ENCODE measurements at places on chromosomes 6 and 20.

DNA sequence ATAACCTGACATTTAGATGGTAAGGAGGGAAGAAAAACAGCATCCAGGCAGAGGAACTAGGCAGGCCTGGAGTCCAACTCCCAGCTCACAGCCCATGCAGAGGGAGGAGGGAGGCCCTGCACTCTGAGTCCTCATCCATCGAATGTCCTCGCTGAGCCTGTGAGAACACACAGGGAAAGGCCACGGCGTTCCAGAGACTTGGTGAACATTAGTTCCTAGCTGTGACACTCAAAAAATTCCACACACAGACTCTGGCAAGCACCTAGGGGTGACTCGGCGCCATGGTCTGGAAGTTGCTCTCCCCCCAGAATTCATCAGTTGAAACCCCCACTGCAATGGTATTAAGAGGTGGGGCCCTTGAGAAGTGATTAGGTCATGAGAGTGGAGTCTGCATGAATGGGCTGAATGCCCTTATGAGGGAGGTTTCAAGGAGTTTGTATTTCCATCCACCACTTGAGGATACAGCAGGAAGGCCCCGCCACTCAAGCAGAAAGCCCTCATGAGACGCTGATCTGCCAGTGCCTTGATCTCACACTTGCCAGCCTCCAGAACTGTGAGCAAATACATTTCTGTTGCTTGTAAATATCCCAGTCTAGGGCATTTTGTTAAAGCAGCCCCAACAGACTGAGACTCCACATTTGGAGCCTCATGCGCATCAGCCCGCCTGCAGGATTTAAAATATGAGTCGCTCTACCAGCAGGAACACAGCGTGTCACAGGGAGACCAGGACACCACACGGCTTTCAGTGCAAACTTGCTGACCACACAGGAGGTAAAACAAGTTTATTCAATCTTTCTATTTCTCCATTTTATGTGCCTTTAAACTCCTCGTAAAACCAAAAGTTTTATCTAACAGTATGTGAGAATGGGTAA lies 73.9 kb downstream of the WDR27 start:
- DNase-seq, result no peak

DNA sequence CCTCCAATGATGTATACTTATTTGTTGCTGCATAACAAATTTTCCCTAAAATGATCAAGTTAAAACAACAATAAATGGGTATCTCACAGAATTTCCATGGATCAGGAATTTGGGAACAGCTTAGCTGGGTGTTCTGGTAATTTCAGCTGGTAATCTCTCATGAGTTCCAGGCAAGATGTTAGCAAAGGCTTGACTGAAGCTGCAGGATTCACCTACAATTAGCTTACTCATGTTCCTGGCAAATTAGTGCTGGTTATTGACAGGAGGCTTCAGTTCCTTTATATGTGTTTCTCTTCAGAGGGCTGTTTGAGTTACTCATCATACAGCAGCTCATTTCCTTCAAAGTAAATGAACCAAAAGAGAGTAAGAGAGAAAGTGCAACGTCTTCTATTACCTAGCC lies 506.3 kb upstream of the IMPG1 start:
- DNase-seq, result no peak

GRCh38 chr6:16413399-16413798 lies 175.0 kb downstream of the GMPR start:
- DNase-seq, result peak; percentile 20

DNA sequence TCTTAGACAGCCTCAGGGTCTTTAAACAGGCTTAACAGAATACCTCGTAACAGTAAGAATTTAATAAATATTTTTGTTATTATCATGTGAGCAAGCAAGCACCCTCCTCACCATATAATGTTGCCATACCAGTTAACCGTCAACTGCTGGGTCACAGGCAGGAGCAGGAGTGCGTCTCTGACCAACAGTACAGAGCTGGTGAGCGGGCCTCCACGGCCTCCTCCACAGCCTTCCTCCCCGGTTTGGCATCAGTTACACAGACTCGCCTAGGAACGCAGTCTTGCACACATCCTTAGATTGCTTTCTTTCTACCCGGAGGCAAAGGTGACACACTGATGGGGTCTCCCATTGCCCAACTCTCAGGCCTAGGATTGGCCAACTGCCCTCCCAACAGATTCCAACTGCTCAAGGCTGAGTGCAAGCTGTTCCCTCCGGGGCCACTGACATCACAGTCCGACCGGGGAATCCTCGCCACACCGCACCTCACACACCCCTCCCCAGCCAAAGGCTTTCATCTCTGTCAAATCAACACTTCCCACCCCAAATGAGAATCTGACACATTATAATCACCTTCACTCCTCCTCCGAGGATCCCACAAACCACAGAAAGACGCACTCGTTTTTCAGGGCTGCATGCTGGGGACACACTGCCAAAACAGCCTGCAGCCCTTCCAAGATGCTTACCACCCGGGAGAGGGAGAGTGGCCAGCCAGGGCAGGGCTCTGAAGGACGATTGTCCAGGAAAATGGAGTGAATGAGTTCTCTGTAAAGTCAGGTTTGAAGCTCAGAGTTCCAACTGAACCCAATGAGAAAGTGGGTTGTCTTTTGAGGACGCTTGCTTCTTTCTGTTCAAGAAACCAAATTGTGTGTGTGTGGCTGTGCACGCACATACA lies 63.2 kb downstream of the PDE10A start:
- no peak for DNase-seq

DNA sequence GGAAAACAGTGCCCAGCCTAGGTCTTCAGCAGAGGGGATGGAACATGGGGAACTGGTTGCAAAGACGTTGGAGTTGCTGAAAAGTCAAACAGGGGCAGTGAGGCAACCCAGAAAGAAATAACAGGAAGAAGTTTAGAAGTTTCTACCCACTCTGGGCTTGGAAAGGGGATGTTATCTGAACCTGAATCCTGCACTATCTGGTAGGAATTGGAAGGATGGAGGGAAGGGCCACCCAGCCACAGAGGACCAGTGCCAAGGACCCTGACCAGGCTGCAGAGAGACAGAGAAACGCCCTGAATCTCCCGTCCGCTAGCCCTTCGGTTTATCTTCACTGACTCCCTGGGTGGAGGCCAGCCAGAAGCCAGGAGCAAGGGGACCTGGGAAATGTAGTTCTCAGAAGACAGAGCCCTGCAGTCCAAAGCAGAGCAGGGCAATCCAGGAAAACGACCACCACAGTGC lies 217.3 kb upstream of the RREB1 start:
- DNase-seq, result no peak

DNA sequence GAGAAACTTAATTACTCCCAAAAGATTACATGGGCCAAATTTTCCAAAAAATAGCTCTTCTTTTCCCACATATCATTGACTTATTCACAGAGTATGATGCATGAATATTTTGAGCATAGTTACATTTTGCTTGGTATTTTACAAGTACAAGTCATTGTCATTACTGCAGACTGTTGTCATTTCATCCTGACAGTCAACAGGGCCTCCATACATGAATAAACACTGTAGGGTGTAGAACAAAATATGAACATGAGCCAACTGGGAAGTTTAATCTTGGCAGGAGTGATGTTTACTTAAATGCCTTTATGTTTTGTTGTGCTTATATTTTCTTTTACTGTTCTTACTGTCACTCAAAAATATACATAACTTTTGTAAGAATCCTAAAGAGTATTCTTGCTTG lies 340.7 kb downstream of the ADGRB3 start:
- no peak for DNase-seq

- peak; percentile 4 for DNase-seq
Observed at GRCh38 chr6:130513770-130514169, 148.0 kb downstream of the TMEM200A start.

DNA sequence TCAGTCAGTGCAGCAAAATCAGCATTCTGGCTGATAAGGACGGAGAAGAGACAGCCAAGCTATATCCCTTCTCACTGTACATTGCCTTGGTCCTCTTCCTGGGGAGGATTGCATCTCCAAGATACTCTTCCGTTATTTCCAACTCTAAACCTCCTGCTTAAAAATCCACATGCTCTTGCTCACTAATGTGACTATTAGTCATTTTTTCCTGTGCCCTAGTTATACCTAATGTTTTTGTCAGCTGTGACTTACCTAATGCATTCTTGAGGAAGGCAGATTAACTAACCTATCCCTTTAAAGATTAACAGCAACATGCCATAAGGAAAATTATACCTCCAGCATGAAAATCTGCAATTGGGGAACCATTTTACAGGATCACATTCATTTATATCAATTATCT lies 317.6 kb downstream of the BTBD9 start:
- DNase-seq, result no peak

DNA sequence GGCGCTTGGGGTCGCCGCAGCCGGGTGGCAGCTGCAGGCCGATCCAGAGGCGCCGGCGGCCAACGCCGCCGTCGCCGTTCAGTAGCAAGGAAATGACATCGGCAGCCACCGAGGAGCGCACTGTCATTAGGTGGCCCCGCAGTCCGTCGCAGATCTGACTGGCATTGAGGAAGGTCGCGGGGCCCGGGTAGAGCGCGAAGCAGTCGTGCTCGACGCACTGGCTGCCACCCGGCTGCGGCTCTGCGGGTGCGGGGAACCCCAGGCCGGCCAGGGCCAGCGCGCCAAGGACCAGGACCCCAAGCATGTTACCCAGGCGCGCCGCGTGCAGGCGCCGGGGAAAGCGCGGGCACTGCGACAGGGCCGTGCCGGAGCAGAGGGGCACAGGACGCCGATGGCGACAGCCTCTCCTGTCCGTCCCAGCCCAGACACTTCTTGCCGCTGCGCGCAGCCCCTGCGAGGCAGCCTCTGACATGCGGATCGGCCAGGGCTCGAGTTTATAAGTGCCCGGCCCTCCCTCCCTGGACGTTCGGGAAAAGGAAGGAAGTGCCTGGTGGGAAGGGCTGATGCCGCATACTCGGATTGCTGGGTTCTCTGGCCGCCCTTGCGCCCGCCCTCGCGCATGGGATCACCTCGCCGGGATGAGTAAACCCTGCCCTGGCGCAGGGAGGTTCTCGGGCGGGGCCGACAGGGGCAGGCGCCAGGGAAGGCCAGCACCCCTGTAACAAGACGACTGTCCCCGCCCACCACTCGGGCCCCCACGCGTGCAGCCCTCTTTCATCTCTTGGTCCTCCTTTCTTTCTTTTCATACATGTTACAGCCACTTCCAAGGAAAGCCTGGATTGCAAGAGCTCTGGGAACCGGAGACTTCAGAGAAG lies at the start of gene THBD:
THBD (minus strand) TSS at position 472 of the 875 bp plus-strand sequence; CDS start at position 304, 168 bp downstream.
- peak; percentile 31 for DNase-seq

DNA sequence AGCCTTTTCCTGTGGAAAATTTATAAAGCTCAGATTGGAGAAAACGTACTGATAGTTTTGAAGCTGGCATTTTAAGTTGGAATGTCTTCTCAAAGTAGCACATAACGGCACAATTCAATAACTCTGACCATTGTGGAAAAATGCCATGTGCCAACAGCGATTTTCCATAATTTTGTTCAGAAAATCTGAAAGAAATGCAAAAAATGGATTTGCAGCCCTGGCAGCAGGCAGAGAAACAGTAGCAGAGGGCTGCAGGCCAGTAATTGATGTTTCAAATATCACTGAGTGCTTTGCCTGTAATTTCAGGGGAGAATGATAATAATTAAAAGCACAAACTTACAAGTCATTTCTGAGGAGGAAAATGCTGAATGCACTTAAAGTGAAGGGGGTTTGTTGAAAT lies 507.4 kb downstream of the MAFB start:
- DNase-seq, result no peak

- DNase-seq, result no peak
Observed at GRCh38 chr6:25919657-25920056, 10.8 kb downstream of the SLC17A2 start.

DNA sequence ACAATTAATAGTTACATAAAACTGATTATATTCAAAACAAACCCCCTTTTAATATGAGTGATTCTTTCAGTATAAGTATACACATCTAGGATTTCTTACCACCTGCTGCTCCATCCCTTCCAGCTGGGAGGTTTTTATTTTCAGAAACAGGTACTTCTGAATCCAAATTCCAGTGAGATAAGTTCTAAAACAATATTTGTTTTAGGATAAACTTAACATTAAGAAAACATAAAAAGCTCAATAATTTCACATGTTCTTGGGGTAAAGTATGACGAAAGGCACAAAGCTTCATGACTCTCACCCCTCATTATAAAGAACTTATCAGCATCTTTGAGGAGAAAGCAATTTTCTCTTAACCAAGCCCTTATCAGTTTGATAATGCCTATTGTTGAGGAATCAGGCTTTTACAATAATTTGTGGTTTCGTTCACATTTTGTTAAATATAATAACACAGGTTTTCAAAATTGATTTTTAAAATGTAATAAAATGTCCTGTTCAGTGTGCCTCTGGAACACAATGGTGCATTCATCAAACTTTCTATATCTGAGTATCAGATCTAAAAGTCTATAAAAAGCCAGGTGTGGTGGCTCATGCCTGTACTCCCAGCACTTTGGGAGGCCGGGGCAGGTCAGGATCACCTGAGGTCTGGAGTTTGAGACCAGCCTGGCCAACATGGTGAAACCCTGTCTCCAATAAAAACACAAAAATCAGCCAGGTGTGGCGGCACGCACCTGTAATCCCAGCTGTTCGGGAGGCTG lies 4.3 kb downstream of the FAM217A start:
- DNase-seq, result no peak

DNA sequence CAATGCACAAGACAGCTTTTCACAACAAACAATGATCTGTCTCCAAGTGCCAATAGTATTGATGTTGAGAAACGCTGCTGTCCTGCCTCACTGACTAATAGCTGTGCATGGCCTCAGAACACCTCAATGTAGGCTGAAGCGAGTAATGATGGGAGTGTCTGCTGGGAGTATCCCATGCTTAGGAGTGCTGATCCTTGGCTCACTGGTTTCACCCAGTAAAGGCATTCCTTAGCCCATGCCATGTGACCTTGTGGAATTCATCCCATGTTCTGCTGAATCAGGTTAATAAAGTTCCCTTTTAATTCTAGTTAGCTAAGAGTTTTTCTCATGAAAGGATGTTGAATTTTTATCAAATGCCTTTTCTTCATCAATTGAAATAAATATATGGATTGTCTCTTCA lies 3.8 kb upstream of the WFDC12 start:
- DNase-seq, result no peak

- peak; percentile 82 for DNase-seq
Observed at GRCh38 chr20:17536944-17537444, 5.8 kb upstream of the BFSP1 start.

DNA sequence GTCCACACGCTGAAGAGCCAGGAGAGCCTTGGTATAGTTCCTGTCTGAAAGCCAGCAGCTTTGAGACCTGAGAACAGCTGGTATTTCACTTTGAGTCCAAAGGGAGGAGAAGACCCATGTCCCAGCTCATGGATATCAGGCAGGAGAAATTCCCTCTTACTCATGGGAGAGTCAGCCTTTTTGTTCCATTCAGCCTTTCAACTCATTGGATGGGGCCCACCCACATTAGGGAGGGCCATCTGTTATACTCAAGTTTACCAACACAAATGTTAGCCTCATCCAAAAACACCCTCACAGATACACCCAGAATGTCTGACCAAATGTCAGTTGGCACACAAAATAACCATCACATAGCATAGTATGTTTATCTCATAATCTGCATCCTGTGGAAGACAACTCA lies 80.1 kb downstream of the GMDS start:
- no peak for DNase-seq

Measured in RPMI8226 (cell line).